ENCODE measurements at places on chromosomes 2 and 18. TPM values are rescaled to one million over a fixed set of nuclear protein-coding genes. Genes with fewer than 3 reads are reported as not detected.

SLC30A3 gene
- total RNA-seq, result 2.3 TPM

GPR35 gene
- 1.1 TPM for total RNA-seq

DNAH7 gene
- total RNA-seq, result 3.8 TPM

SDC1 gene
- total RNA-seq, result 128 TPM

UGT1A3 gene
- 67.1 TPM for total RNA-seq

LYG2 gene
- not detected for total RNA-seq

IL1F10 gene
- total RNA-seq, result not detected

MYOM1 gene
- 1.3 TPM for total RNA-seq

CHRNG gene
- not detected for total RNA-seq

C2orf80 gene
- not detected for total RNA-seq

SLC4A3 gene
- 7.3 TPM for total RNA-seq

IL37 gene
- 1.7 TPM for total RNA-seq

MAP4K3 gene
- total RNA-seq, result 38.4 TPM

ELOA2 gene
- total RNA-seq, result not detected

MEP1B gene
- not detected for total RNA-seq

DSG1 gene
- not detected for total RNA-seq

LTBP1 gene
- 10.3 TPM for total RNA-seq

GPBAR1 gene
- total RNA-seq, result 0.20 TPM

Data from PC-9 (cell line).